Stimulated activated CD8-positive, alpha-beta memory T cell treated with anti-CD3 and anti-CD28 coated beads, Interleukin-4, amount 100 ng/mL, for 1 hour (primary cell): ENCODE measurements at places on chromosomes 7 and 10.

DNA sequence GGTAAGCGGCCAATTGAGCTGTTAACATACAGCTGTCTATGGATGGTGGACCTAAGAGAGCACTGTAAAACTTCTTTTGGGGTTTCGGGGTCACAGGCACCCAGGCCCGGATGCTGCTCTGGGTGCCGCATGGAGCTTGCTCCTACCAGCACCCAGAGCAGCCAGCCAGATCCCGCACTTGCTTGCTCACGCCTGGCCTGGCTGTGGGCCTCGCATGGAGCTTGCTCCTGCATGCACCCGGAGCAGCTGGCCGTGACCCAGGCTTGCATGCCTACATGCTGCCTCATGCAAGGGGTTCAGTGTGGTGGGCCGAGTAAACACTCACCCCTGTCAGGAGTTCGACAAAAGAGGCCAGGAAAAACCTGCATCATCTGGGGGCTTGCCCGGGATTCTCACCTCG lies 896.9 kb downstream of the SORCS1 start:
- DNase-seq = no peak

GRCh38 chr10:99085358-99085757 lies 150.3 kb downstream of the HPSE2 start:
- no peak for DNase-seq

DNA sequence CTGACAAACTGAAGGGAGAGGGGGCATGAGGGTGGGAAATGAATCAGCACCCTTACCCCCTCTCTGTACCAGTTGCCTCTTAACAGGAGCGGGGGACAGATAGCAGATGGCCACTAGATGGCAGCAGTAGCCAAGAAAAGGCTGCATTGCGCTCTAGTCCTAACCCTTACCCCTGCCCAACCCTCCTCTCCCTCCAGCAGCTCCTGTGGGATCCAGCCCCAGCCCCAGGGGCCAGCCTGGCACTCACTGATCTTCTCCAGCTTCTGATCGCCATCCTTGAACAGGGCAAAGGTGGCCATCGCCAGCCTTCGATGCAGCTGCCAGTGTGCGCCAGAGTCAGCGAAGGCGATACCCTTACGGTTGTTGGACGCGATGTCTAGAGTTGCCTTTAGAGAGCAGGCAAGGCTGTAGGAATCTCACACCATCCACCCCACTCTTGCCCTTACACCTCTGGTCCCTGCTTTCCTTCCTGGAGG lies 2.2 kb downstream of the CYP17A1 start:
- peak; percentile 53 for DNase-seq

DNA sequence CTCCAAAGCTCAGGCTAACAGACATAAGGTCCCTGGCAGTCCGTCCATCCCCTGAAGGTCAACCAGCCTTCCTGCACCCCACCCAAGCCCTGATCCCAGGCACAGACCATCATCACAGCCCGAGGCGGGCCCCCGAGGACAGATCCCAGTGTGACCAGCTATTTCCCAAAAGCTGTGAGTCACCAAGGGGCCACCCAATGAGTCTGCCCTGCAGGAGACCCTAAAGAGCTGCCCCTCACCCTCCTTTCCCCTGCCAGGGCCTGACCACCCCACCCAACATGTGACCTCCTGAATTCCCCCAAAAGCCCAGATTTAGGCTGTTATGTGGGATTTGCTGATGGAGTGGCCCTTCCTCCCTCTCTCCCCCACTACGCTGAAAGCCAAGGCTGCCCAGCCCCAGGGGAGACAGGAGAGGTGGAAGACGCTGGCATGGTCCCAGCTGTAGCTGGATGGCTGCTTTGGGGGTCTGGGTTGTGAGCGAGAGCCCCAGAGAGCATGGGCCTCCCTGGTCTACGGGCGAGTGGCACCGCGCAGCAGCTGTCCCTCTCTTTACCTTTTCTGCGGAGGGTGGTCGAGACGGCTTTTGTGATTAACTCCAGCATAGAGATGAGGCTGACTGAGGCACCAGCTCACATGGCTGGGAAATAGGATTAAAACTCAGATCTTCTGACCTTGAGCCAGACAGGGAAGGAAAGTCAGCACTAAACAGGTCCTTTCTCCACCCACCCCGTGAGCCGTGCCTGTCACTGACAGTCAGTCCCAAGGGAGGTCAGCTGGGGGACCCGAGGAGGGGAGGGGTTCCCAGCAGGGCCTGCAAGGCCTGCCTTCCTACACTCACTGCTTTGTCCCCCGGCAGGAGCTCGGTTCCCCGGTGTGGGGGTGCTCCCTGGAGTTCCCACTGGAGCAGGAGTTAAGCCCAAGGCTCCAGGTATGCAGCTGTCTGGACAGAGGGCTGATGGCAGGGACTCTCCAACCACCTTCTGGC lies 16.7 kb downstream of the ELN start:
- DNase-seq = no peak

GRCh38 chr7:130669085-130669700 lies 645 bp upstream of the COPG2 start:
- DNase-seq = no peak

DNA sequence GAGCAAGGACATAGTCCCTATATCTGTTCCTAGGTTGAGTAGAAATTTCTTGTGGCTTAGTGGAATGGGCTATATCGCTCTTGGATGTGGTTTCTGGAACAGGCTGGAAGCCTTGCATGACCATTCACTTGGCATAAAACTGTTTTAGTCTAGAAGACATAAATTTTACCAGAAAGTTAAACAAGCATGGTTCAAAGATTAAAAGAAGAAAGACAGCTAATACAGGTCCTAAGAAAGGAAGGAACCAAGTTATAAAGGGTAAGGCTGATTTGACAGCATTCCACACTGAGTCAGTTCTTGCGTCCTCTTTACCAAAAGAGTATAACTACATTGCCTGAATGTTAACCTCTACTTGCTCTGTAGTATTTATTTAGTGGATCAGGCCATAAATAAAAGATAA lies 724.2 kb downstream of the SORCS1 start:
- no peak for DNase-seq

GRCh38 chr7:127239814-127240213 lies 12.9 kb downstream of the GRM8 start:
- no peak for DNase-seq

GRCh38 chr10:24882047-24882698 lies 70.2 kb downstream of the PRTFDC1 start:
- DNase-seq = no peak

DNA sequence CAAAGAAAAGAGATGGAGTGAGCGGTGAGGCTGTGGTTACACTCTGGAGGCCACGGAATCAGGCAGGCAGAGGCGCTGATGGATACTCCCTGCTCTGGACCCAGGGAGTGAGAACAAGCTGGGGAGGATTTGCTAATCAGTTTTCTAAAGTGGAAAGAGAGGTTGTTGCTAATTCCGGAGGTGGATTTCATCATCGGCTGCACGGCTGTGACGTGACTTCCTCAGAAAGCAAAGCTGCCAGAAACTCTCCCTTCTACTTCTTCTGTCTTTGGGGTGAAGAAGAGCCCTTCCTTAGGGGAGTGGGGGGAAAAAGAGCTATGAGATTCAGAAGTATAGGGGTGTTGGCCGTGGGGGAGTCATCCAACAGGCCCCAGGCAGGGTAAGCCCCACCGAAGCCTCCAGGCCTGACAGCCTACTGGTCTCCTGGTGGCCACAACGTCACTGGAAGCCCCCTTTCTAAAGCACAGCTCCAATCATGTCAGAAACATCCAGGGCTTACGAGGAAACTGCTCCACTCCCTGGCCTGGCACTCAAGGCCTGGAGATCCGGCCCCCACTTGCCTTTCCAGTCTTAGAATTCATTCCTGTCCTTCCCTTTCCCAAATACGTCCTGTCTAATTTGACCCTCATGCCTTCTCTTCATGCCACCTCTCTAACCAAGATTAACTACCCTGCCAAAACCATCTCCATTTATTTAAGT lies 114.5 kb downstream of the HIP1 start:
- no peak for DNase-seq

DNA sequence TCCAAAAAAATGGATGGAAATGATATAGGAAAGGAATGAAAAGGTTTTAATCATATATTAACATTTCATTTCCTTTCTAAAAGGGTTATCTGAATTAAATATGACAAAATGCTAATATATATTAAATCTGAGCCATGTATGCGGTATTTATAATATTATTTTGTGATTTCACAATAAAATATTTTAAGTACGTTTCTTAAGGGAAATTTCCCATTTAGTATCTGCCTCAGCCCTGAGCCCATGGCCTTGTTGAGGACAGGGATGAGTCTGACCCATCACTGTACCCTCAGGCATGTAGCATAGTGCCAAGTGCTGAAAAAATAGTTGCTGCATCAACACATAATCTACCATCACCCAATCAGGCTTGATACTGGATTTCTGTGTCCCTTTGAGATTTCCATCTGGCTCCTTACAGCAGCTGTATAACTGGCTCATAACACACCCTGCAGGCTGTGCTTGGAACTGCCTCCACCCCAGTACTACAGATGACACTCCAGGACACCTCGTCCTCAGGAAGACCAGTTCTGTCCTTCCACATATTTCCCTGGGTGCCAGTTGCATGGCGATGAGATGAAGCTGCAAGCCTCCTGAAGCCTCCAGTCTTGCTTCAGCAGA lies 59.4 kb upstream of the ASAH2 start:
- DNase-seq = no peak

DNA sequence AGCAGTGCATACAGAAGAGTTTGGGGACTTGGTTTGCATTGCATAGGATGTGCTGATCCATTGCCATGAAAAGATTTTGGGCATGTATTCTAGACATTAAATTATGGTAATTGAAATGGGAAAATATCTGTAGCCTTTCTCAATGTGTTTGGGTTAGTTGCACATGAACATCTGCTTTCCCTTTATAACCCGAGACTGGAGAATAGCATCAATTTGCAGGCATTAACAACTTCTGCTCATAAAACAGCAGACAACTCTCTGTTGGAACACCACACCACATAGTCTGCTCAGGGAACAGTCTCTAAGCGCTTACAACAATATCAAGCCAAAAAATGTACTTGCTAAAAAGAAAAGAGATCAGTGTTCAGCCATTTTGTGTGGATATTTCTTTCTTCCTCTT lies 1391.1 kb upstream of the LRRTM3 start:
- no peak for DNase-seq

- no peak for DNase-seq
Measured at GRCh38 chr10:48417374-48417773, 110.9 kb downstream of the MAPK8 start.

DNA sequence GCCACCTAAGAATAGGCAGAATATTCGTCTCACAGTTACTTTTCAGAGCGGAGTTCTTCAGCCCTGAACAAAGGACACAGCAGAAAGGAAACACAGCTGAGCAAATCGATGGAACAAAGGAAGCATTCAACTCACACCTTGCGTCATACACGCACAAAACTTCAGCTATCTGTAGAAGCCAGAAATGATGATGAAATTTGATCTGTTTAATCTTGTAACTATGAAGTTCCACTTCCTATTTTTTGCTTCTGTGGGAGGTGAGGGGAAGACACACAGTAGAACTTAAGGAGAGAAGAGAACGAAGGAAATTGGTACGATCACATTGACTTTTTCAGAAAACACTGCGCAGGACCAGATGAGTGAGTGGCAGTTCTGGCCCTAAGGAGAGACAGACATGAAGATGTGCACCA lies 26.2 kb downstream of the FAM171A1 start:
- no peak for DNase-seq

DNA sequence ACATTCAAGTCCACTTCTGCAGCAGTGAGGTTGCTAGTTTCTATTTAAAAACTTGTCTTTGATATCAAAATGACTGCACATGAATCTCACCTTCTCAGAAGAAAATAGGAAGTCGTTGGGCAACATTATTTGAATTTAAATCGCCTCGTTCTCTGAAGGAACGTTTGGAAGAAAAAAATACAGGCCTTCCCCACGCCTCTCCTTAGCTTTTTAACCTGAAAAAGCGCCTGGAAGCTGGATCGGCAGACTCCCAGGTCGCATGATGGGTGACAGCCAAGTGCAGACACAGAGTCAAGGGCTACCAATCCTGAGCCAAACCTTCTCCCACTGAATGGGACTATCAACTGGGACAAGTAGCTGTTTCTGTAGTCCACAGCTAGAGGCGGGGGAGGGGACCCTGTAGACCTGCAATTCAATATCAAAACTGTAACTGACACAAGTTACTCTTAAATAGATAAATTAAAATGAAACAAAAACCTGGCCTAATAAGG lies 2.2 kb downstream of the FAM53B start:
- no peak for DNase-seq

DNA sequence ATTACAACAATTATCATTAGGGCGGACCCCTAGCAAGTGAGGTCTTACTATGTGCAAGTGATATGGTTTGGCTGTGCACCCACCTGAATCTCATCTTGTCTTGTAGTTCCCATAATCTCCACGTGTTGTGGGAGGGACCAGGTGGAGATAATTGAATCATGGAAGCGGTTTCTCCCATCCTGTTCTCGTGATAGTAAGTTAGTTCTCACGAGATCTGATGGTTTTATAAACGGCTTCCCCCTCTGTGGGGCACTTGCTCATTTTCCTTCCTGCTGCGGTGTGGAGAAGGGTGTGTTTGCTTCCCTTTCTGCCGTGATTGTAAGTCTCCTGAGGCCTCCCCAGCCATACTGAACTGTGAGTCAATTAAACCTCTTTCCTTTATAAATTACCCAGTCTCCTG lies 96.1 kb upstream of the CDK6 start:
- DNase-seq = no peak

GRCh38 chr10:81108516-81109199 lies 571.0 kb downstream of the SH2D4B start:
- no peak for DNase-seq

DNA sequence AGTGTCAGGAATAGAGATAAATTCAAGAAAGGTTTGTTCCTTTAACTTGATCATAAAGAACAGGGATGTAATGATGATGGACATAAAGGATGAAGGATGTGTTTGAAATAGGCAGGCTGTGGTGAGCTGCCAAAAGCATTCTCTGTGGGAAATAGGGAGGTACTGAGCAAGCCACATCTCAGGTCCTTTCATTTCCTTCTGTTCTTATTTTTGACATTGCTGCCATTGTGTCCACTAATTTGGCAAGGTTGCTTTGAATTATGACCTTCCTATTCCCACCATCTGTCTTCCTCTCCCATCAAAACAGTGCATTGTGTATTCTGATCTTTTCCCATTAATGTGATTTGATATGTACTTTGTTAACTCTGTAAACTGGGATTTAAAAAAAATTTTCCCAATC lies 9.4 kb downstream of the SCRN1 start:
- no peak for DNase-seq

DNA sequence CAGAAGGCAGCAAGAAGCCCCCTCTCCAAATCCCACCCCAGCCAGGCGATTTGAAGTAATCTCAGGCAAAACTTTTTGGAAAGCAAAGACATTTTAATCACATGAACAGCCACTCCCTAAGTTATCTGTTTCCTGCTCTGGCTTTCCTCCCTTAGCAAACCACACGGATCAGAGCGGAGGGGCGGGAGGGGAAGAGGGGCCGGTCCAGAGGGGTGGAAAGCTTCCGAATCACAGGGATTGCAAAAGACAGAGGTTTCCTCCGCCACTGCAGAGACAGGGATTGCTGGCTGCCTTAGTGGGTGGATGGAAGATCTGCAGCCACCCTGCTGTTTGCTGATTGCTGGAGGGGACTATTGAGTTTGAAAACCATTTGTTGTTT lies 41.2 kb downstream of the ZCCHC24 start:
- no peak for DNase-seq

GRCh38 chr10:24858288-24859270 lies 93.8 kb downstream of the PRTFDC1 start:
- DNase-seq = no peak
